KG1 (cell line): ENCODE measurements at places on chromosomes 3 and 15.

DNA sequence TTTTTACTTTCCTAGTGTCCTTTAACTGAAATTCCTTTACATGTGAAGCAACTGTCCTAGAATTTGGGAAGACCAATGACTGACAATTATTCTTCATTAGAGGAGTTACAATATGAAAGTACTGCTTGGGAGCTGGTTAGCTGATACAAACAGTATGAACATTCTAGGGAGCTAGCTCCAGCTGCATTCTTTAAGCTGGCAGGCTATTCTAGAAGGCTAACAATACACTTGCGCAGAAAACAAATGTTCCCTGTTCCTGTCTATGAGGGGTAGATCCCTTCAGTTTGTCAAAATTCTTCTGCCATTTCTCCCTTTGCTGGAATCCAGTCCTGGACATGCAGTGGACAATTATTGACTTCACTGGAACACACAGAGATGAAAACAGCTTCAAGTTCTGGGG, 60.2 kb upstream of the NANOGP8 start:
- DNase-seq: no peak

GRCh38 chr15:69161079-69161877, 843 bp downstream of the GLCE start:
- peak; percentile 43 for DNase-seq

DNA sequence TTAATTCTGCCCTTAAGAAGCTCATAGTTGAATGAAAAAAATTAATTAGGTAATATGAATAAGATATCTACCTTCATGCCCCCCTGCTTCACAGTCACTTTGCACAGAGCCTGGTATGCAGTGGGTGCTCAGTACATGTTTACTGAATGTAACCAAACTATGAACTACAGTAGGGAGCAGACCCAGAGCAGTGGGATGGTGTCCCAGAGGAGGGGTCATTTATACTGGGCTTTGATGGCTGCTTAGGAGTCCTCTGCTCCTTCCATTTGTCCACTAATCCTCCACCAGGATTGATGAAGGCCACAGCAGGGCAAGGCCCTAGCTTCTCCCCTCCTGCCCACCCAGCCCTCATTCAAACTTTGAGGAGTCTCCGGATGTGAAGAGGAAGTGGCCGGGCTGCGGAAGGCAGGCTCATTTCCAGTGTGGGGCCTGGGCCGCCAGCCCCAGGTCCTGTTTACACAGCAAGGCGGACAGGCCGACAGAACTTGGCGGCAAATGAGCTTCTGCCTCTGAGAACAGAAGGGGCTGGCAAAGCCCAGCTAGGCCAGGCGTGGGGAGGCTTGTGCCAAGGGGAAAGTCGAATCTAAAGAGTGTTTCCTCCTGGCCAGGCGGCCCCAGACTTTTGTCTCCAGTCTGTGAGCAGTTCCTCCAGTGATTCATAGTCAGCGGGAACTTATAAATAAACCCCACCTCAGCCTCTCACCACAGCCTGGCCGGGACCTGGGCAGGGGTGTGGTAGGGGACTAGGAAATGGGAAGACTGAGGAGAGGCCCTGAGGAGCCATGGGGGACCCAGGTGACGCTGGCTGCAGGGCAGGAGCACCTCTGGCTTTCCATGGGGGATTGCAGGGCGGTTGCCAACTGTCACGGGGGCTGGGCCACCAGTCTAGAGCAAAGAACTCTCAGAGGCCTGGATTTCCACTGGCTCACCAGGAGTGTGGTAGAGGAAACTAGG, 51.6 kb upstream of the LCTL start:
- peak; percentile 67 for DNase-seq

GRCh38 chr3:71001303-71001830, 582.2 kb downstream of the FOXP1 start:
- no peak for DNase-seq

DNA sequence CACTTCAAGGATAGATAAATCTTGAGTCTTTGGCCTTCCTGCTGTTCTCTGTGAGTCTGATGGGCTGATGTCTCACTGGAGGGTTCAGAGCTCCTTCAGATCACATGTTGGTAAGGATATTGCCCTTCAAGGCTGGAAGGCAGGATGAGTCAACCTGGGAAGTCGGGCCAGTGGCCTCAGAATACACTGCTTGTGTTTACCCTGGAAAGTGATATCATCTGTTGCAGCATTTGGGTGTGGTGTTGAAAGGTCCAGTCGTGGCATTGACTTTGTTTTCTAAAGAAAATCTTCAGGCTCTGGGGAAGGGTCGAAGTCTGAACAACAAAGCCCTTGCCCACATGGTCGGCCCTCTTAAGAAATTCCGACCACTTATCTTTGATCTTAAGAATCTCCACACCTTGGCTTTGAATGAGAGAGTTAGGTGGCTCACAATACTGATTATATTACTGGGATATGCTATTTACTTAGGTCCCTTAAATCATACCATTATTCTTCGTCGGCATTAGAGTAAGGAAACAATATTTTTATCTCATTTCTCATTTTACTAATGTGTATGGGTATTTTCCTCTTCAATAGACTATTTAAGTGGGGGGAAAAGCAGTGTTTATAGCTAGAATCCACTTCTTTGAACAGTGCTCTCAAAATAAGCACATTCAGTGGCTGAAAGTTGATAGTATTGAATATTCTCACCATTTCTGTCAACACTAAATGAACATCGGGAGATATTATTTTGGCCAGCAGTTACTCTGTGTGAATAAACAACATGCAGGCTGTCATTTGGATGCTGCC, 303.9 kb upstream of the RASGRP1 start:
- no peak for DNase-seq

DNA sequence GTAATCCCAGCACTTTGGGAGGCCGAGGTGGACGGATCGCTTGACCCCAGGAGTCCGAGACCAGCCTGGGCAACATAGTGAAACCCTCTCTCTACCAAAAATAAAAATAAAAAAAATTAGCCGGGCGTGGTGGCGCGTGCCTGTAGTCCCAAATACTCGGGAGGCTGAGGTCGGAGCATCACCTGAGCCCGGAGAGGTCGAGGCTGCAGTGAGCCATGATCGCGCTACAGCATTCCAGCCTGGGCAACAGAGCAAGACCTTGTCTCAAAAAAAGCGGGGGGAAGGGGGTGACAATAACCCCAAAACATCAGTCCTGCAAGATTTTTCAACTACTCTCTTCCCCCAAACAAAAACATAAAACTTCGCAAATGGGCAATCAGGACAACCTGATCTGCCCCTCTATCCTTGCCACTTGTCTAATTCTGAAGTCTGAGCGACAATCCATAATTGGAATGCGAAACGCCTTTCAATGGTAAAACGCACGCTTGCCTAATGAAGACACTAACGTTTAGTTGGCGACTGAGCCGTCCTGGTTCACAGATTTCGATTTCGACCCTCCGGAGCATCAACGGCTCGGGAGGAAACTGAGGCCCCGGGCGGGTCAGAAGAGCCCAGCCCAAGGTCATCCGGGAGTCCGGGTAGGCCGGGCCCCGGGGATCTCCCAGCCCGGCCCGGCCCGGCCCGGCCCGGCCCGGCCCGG, 868 bp downstream of the BTBD1 start:
- no peak for DNase-seq

DNA sequence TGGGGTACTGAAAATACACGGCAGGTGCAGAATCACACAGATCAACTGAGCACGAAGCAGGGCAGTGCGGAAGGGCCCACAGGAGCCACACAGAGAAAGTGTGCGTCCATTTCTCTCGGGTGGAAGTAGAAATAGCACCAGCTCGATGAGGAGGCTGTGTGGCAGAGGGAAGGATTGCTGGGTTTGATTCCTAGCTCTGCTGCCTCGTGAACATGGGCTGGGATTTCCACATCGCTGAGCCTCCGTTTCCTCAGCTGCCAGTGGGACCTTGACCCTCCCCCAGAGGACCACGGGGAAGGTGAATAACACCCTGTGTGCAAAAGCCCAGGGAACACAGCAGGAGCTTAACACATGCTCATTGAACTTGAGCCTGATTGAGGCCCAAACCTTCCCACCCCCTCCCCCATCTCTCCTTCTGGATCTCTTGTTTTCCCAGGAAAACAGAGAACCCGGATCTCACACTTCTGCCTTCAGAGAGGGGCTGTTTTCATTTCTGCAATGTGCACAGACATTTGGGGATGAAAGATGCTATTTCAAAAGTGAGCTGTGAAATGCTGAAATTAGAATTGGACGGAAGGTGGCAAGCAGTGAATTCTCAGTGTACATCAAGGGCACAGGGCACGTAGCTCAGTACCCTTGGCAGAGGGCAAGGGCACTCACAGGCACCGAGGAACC, 38.4 kb downstream of the ABTB1 start:
- no peak for DNase-seq

GRCh38 chr15:94247789-94248638, 16.7 kb downstream of the MCTP2 start:
- DNase-seq: no peak

DNA sequence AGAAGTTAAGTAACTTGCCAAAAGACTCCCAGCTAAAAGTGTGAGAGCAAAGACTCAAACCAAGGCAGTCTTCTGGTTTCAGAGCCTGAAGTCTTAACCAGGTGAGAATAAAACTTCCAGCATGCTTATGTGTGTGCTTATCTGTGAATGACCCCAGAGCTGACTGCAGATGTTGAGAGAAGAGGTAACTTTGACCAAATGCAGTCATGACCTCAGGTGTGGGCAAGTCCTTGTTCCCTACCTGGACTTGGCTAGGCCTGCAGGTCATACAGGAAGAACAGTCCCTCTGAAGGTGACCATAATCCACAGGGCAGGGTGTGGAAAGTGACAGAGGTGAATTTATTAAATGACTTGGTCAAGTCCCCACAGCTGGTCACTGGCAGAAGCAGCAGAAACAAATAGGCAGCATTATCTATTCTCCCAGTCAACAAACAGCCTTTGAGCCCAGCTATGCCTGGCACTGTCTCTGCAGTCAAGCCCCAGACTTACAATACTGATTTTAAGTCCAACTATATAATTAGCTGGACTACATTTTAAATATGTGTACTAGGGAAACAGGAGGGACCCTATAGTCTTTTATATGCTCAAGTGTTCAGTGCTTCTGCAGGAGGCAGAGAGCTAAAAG, 3.0 kb upstream of the CPEB1 start:
- no peak for DNase-seq

DNA sequence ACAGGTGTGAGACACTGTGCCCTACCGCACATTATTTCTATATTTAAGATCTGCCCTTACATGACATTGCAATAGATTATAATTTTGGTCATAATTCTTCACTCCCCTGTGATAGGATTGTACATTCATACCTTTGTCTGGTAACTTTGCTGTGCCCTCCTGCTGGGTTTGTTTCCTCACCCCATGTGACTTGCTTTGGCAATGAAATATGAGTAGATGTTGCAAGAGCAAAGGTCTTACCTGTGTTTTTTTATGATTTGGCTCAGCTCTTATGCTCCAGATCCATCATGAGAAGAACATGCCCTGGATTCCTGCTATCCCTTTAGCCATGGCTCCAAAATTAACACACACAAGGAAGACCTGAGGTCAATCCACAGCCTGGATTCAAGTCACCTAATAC, 137.7 kb upstream of the EOMES start:
- no peak for DNase-seq

GRCh38 chr3:62587169-62587568, 213.8 kb upstream of the FEZF2 start:
- no peak for DNase-seq

- DNase-seq: no peak
These were observed at the start of gene TMOD2 for GRCh38 chr15:51750792-51751696. TMOD2 (plus strand) TSS chr15:51751597; CDS start chr15:51766442, 14,845 bp downstream.

DNA sequence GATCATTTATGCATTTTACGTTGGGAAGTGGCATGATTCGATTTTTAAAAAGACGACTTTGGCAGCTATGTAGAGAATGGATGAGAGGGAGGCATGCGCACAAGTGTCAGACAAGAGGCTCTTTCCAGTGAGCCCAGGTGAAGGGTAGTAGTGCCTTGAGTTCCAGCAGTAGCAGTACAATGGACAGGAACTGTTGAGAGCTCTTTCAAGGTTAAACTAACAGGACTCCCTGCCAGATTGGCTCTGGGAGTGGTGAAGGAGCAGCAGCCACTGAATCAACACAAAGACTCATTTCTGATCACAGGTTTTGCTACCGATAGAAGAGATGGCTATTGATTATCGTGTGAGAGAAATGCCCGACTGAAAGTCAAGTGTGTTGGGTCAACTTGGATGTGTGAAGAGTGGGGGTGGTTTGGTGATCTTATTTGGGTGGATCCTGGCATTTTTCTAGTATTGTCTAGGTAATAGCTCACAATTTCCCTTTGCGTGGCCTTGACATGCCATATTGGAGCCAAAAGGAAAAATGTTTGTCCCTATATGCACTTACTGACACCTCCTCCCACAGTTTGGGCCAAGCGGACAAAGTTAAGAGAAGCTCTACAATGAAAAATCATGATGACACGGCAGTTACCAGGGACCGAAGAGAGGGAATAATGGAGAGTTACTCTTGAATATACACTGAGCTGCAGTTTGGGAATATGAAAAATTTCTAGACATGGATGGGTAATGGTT, 81.6 kb upstream of the MDFIC2 start:
- no peak for DNase-seq

- no peak for DNase-seq
These were observed 833.7 kb downstream of the FHIT start for GRCh38 chr3:60417576-60417975.

- DNase-seq: no peak
These were observed 50.4 kb upstream of the GYG1 start for GRCh38 chr3:148940983-148941382.

GRCh38 chr15:93314245-93314644, 225.2 kb upstream of the RGMA start:
- no peak for DNase-seq

DNA sequence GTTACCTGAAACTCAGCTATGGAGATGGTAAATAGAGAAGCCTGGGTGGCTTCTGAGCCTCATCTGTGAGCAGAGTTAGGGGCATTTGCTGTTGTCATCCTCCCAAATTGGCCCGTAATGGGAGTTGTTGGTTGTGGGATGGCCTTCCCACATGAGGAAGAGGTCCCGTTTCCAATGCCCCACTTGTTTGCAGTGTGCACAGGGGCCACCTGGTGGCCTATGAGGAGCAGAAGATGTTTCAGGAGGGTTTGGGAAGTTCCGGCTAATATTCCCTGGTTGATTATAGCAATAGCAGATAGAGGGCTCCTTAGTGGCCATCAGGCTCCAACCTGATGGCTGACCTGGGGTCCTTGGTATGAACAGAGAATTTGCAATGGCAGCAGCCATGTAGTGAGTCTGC, 1546.5 kb downstream of the OTOL1 start:
- no peak for DNase-seq

GRCh38 chr3:139517321-139518065, 22.0 kb downstream of the RBP1 start:
- no peak for DNase-seq

DNA sequence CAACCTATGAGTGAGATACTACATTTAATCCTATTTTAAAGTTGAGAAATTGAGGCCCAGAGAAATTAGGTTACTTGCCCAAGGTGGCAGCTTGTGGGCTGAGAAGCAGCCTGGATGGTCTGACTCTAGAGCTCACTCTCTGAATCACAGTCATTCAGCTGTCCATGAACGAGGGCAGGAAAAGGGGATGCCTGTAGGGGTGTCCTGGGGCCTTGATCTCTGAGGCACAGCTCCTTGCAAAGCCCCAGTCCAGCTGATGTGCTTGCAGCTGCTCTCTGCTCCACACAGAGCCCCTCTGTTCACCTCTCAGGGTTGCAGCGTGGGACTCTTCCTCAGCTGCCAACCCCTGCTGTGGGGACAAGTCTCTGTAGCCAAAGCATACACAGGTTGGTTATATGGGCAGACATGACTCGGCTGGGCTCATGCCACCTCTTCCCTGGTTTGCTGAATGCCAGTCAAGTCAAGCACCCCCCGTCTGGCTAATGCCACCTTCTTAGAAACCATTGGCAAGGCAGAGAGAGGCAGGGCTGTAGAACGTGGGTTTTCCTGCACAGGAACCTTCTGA, 56.8 kb downstream of the GASK1A start:
- DNase-seq: no peak

GRCh38 chr15:57061281-57061680, 142.8 kb downstream of the TCF12 start:
- no peak for DNase-seq

- no peak for DNase-seq
These were observed 518.7 kb upstream of the TBL1XR1 start for GRCh38 chr3:177715980-177716379.
